Retinal pigment epithelial cell (primary cell): ENCODE measurements at places on chromosomes 7 and 10.

- DNase-seq: no peak
Measured at GRCh38 chr10:96482815-96483588, 30.7 kb downstream of the TLL2 start.

DNA sequence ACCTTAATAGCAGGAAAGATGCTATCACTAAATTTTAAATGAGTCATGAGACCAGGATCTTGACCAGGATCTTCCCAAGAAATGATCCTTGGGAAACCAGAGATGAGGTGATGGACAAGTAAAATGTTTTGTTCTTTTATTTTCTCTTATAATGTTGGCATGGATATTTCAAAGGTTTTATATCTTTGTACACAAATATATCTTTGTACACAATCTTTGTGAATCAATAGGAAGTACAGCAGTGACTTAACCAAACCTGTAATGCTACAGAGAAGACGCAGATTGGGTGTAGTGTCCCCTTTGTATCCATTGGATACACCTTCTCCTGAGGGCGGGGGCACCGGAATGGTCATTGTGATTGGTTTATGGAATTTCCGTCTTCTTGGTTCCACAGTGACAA is 180.1 kb upstream of the CCDC6 start:
- DNase-seq: no peak

GRCh38 chr10:132982301-132982989 is 40.1 kb upstream of the CFAP46 start:
- DNase-seq: no peak

- DNase-seq: no peak
Measured at GRCh38 chr7:45625067-45625466, 50.9 kb downstream of the ADCY1 start.

- DNase-seq: no peak
Measured at GRCh38 chr7:144057954-144058353, 9.2 kb downstream of the OR2A5 start.
